NK-92 treated with Interleukin-12 subunit alpha and Interleukin-12 subunit beta, amount 100 ng/mL, for 24 hours (cell line): ENCODE measurements at places on chromosomes 3 and 15.

DNA sequence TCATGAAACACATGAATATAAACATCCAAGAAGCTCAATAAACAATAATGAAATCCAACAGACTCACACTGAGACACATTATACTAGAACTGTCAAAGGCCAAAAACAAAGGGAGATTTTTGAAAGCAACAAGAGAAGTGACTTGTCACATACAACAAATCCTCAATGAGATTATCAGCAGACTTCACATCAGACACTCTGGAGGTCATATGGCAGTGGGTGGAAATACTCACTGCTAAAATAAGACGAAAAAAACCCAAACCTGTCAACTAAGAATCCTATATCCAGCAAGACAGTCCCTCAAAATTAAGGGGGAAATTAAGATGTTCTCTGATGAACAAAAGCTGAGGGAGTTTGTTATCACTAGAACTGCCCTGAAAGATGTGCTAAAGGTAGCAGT is 125.4 kb upstream of the MELTF start:
- no peak for DNase-seq

DNA sequence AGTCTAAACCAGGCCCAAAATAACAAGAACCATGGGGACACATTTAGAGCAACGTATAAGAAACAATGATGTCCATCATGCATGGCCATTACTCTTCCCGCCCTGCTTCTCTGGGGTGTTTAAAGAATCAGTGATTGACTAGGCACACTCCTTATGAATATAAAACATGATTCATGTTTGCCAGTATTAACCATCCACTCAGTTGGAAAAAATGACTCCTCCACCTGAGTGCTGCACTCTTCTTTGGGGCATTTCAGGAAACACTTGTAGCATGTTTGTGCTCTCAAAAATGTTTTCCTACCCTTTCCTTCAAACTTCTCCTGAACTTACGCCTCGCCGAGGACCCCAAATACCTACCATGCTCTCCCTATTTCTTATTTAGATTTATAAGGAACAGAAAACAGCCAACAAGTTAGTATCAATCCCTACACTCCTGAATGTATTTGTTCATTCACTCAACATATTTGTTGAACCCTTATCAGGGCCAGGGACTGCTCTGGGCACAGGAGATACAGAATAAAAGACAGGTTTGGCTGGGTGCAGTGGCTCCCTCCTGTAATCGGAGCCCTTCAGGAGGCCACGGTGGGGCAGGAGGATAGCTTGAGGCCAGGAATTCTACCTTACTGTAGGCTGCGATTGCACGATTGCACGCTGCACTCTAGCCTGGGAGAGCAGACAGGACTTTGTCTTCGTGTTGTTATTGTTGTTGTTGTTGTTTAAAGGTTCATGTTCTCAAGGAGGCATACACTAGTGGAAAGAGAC is 137.0 kb downstream of the TMCO5A start:
- no peak for DNase-seq

GRCh38 chr3:122358703-122359032 is 24.4 kb downstream of the MIX23 start:
- peak; percentile 12 for DNase-seq

GRCh38 chr15:65930134-65930533 is 60.8 kb downstream of the RAB11A start:
- no peak for DNase-seq

DNA sequence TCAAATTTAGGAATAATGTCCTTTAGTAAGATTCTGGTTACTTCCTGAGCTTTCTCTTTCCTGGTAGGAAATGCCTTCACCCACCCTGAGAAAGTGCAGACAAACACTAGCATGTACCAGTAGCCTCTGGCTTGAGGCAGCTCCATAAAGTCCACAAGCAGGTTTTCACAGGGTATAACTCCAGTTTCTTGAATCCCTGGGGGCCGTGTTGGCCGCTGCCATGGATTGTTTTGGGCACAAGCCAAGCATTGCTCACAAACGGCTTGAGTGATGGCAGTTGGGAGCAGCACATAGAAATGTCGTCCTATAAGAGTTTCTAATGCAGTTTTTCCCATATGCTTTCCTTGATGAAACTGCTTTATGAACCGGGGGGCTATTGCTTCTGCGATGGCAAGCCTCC is 164.1 kb downstream of the STXBP5L start:
- DNase-seq, result no peak

DNA sequence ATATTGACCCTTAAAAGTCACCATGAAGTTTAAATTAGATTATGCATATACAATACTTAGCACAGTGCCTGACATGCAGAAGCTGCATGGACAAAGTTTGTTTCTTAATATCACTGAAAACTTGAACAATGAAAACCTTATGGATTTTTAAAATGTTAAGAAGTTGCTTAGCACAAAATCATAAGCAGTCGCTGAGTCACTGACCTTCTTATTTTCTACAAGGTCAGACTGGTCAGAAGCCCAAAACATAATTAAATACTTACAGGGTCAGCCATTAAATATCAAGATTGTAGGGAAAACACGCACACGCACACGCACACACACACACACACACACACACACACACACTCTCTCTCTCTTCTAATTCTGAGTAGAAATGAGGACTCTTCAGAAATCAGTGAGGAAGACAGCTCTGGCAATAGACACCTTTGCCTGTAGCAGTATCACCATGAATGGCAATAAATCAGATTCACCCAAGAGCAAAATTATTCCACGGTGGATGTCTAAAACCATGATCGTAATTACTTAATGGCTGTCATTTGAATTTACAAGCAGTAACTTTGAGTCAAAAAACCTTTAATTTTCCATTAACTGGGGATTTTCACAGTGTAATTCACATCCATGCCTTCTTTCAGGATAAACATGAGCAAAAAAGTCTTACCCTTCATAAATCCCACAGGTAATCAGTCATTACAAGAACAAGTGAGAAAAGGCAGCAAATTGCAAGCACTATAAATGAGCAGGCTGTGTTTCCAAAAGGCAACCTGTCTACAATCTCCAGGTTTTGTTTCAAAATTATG is 147.5 kb downstream of the OSBPL10 start:
- no peak for DNase-seq

DNA sequence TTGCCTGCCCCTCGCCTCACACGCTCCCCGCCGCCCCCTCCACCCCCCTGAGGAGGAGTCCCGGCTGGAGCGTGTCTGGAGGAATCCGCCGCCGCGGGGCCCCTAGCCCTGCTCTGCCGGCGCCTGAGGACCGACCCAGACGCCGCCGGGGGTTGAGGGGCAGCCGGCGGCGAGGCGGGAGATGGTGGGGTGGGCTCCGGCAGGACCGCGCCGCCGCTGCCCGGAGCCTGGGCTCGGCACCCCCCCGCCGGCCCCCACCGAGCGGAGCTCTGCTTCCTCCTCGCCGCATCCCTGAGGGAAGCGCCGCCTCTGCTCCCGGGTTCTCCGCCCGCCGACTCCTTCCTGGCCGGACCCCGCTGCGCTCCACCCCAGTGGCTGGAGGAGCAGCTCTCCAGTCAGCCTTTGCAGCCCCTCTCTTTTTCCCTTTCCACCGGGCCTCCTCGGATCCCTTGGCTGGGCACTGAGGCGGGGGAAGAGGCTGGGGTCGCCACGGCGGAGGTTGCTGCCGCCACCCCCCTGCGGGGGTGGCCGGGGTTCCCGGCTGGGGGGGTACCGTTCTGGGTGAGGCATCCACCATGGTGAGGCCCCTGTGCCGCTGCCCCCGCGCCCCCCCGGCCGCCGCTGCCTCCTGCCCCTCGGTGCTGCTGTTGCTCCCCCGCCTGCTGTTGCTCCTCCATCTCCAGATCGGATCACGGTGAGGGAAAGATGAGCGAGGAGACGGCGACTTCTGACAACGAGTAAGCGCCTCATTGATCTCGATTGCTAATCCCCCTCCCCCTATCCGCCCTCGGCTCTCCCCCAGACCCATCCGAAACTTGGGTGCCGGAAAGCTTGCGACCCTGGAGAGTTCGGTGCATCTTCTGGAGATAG is at the start of gene SPRED1:
Gene SPRED1, plus strand, starts transcription at position 356 of the 870 bp plus-strand sequence. Its CDS starts 350 bp downstream, at position 706.
- DNase-seq, result peak; percentile 27

DNA sequence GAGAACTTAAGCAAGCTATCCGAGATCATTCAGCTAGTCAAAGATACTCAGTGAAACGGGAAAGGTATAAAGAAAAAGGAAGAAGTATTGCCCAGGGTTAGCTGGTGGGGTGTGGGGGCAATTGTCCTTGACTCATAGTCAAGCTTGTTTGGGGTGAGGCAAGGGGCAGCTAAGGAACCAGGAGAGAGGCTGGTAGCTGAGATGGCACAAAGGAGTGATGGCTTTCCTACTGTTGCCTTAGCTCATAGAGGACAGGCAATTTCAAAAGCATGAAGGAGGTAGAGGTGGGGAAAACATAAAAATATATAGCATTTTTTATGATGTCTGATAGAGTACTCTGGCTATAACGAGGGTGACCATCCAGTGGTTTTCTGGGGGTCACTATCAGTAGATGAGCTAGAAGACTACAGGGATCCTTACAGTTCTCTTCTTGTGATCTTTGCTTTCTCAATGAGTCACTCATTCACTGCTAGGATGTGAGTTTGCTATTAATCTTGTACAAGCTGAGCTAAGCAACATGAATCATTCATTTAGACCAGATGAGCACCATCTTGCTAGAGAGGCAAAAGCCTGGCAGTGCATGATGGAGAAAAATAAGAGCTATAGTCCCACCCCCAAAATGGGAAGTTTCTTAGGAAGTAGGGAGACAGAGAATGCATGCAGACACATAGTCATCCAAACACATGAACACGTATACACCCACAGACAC is 207.1 kb upstream of the PFN2 start:
- DNase-seq, result no peak

DNA sequence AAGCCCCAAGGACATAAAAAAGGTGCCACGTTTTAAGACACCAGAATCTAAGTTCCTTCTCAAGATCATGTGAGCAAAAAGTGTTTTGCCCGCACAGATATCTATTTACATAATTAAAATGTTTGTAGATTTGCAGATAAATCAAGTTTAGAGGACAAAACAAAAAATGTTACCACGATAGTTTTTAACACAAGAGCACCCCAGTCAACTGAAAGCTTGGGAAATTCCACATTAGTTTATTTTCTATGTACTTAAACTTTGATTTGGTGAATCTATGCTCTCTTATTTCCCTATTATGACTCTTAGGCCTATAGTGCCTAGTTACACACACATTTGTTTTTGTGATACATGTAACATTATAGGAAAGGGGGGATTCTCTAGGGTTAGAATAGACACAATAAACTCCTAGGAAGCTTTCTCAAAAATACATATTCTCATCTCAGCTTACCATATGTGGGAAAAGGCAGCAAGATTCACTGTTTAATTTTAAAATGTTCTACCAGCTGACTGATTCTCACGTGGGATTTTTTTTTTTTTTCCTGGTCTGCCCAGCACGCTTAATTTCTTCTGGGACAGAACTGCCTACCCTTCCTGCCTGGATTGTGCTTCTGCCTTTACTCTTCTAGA is 8.4 kb upstream of the LEKR1 start:
- DNase-seq, result no peak

DNA sequence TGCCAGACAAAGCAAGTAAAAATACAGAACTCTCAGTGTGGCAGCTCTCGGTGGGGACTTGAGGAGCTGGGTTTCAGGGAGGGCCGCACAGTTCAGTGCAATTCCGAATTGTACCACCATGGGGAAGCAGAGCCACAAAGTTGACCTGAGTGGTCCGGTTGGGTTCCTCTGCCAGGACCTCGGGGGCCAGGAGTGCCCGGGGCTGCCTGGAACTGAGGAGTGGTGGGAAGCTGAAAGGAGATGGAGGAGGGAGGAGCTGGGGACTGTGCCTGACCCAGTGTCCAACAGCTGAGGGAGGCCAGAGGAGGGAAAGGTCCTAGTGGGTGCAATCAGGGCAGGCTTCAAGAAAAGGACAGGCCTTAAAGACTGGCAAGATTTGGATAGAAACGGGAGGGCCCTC is 32.2 kb upstream of the TRH start:
- peak; percentile 15 for DNase-seq

GRCh38 chr3:57982561-57983243 is 25.5 kb upstream of the FLNB start:
- DNase-seq, result no peak

DNA sequence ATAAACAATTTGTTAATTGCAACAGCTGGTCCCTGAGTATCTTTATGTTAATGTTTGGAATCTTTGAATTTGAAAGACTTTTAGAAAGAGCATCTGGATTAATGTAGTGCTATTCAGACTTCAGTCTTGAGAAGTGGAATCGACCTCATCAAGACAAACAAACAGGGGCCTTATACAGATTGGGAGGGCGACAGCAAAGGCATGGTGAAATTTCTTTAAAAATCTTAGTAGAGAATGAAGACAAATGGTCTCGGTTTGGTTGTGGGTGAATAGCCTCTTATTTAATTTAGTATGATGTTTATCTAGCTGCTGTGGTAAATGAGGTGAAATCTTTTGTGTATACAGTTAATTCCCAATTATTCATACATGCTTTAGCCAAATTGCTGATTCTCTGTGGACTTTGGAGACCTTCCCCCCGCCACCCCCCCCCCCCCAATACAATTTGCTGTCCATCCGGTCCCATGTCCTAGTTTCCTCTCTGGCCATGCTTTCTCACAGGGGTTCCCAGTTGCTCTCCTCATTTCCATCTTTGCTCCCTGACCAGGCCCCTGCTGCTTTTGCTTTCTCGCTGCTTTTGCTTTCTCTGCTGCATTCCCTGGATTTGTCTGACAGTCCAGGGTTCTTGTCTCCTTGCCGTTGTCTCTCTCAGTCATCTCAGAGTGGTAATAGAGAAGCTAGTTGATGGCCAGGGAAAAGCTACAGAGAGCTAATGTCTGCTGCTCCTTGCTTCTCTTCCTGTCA is 135.3 kb downstream of the FNDC3B start:
- DNase-seq, result no peak

DNA sequence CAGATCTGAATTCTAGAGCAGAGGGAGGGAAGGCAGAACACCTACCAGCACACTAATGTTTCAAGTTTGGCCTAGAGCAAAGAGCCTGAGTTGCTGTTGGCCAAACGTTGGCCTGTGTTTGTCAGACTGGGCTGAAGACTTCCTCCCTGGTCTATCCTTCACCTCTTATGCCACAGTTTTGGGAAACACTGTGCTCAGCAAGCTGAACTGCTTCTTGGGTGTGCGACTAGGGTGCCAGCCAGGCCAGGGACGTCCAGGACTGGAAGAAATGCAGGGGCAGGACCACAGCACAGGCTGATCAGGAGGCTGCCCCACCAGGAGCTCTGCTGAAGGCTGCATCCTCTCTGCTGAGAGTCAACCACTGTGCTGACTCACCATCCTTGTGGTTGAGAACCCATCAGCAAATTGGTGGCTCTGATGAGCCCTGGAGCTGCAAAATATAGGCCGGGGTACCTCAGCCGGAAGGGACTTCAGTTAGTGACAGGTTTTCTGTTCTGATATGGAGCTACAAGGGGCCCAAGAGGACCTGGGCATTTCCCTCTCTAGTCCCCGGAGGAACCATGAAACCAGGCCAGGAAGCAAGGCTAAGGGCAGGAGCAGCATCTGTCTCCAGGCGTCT is 131.6 kb upstream of the RASGRP1 start:
- DNase-seq, result peak; percentile 90

DNA sequence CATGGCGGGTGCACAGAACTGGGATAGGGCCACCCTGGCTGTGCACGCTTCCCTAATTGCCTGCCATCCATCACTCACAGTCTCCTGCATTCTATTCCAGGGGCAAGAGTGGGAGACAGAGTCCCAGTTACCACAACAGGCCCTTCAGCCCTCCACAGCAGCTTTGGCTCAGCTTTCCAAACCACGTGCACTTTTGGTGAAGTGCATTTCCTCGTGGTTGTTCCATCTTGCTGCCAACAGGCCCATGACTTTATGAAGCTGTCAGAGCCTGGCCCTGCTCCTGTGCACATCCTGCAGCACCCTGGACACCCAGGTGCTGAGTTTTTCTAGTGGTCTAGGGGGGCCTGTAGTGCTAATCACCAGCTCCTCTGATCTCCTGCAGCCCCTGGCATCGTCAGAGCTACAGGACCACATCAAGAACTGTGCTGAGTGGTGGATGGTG is 110.2 kb downstream of the ADCY5 start:
- DNase-seq, result no peak
